CD4-positive, alpha-beta T cell treated with Interleukin-21 for 1 hour (primary cell): ENCODE measurements at places on chromosomes 12 and 14.
A peak's percentile ranks its signal among the peaks of the same experiment; 100 is the strongest.

DNA sequence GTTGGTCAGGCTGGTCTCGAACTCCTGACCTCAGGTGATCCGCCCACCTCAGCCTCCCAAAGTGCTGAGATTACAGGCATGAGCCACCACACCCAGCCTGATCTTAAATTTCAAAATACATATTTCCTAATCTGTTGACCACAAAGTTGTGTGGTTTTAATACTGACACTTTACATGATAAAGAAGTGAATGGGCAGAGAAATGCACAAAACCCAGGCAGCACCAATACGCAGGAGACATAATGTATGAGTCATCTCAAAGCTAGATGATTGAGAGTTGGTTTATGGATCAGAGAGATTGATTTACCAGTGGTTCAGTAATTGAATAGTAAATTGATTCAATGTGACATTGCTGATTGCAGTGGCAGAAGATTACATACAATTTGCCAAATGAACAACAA is 19.2 kb upstream of the PPP2R5E start:
- no peak for DNase-seq

- no peak for DNase-seq
These were observed 207.2 kb downstream of the SLC5A8 start for GRCh38 chr12:101002696-101003419.

DNA sequence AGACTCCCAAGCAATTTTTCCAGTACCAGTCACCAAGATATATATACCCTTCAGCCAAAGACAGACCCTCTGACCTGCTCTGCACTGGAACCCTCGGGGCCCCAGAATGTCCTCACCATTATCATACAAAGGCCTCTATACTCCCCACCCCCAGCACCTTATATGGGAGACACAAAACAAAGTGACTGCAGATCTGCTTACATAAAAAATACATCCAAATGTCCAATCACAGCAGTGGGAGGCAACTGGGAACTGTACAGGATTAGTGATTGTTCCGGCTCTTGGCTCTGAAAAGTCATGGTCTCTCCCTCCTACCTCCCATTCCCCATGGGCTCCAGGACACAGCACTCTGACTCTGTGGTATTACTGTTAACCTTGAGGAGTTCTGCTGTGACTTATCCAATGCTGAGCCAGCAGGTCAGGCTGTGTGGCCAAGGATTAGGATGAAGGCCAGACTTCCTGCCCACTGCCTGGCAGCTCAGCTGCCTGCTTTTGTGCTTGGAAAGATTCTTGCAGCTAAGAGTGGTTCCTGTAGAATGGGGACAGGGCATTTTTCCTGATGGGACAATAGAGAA is 13.7 kb downstream of the OXA1L start:
- no peak for DNase-seq

- no peak for DNase-seq
These were observed 10.9 kb upstream of the LGMN start for GRCh38 chr14:92759300-92759678.

- peak; percentile 48 for DNase-seq
These were observed 4.1 kb downstream of the CLEC2B start for GRCh38 chr12:9864913-9865675.

DNA sequence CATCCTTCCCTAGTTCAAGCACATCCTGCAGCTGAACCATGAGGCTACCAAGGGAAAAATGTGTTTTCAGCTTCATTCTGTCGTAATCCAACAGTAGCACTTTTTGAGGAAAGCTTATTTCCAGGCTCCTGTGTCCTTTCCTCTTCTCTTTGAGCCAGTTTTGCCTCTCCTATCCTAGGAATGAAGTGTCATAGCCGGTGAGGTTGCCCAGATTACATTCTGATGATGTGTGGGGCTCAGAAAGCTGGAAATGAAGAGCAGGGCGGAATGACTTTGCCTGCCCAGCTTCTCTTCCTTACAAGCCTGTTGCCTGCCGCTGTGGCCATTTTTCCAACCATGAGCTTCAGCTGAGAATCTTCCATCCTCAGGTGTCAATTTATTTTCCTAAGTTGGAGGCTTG is 381.8 kb downstream of the NUAK1 start:
- no peak for DNase-seq

DNA sequence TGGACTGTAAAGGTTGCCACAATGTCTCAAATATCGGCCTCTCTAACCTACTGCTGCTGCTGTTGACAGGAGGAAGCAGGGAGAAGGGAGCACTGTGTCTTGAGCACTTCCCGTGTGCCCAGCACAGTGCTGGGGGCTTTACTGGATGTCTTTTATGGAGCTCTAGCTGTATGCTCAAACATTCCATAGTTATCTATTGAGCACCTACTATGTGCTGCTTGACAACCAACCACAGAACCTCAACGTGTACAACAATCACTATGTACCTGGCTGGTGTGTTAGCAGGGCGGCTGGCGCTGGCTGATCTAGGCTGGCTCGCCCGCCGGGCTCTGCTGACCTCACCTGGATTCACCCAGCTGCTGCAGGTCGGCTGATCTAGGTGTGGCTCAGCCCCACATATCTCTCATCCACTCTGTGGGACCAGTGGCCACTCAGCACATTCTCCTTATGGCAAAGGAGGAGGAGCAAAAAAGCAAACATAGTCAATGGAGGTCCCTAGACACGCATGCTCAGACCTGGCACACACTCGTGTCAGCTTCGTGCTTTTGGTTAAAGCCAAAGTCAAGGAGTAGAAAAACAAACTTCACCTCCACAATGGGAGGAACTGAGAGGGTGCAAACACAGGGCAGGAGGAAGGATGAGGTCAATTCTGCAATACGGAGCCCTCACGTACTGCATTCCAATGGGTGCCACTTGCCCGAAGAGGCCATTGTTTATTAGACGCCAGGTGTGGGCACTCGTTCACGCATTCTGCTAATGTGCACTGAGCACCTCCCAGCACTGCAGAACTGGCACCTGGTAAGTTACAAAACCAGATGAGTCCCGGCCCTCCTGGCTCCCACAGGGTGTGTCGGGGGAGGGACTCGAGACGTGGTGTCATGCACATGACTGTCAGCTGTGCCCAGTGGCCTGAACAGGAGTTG is 147.2 kb downstream of the SCARB1 start:
- DNase-seq, result no peak

- DNase-seq, result peak; percentile 1
These were observed 977 bp downstream of the HEATR5A start for GRCh38 chr14:31419179-31419966.

DNA sequence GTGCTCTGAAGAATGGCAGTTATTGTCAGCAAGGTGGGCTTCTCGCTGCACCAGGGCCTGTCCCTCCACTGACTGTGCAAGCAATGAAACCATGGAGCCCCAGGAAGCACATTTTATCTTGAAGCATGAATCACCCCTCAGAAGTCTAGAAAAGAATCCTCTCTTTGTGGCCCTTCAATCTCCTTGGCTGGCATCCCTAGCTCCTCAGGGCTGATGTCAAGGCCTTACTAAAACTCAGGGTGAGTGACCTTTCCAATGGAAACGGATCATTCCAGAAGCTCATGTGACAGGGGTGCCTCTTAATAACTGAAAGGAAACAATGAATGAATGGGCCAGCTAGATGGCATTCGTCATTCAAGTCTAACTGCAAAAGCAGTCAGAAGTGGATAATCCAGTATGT is 22.3 kb upstream of the PLEKHH1 start:
- DNase-seq, result no peak

DNA sequence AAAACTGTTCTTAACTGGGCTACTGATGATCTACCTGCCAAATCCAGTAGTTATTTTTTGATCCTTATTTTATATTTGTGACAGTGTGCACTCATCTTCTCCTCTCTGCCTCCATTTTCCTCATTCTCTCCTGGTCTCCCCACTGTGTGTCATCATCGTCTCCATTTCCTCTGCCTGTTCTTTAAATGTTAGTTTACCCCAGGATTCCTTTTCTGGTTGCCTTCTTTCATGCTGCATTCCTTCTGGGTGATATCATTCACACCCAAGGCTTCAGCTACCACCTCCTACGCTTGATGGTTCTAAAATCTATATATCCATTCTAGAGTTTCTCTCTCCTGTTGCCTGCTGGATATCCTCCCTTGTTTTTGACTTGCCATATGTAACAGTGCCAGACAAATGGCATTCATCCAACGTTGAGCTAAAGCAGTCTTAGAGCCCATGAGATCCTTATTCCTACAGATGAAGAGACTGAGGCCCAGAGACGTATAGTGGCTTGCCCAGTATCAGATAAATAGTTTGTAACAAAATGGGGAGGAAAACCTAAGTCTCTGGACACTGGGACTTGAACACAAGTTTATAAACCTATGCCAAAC is 109.5 kb downstream of the DIP2B start:
- DNase-seq, result no peak

- DNase-seq, result no peak
These were observed 767 bp upstream of the CCNT1 start for GRCh38 chr12:48717252-48717695.

GRCh38 chr14:97704316-97704885 is 907.2 kb downstream of the VRK1 start:
- DNase-seq, result no peak

DNA sequence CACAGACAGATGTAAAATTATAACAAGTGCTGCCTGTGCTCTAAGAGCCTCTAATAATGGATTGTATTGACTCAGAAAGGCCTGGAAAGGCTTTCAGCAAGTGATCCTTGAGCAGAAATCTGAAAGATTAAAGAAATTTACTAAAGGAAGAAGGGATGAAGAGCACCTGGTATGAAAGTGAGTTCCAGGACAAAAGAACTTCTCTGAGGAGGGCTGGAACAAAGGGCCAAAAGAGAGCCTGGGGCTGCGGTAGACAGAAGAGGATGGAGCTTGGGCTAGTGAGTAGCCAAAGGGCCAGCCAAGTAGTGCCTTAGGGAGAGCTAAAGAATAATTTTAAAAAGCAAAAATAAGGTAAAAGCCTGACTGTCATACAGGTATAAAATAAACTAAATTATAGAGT is 44.0 kb downstream of the BCAT1 start:
- DNase-seq, result no peak

DNA sequence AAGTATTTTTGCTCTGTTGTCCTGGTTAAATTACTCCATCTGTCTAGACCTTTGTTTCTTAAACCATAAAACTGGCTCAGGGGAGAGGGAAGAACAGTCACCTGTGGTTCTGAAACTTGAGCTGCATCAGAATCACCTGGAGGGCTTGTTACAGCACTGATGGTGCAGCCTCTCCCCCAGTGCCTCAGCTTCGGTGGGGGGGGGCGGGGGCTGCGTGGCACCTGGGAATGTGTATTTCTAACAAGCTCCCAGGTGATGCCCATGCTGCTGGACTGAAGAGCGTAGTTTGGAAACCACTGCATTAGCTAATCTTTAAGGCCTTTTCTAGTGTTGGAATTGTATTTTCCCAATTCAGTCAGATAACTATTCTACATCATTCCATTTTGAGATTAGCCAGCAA is 42.7 kb downstream of the GPHB5 start:
- DNase-seq, result no peak

- no peak for DNase-seq
These were observed 488.8 kb downstream of the ETNK1 start for GRCh38 chr12:23113781-23114180.

DNA sequence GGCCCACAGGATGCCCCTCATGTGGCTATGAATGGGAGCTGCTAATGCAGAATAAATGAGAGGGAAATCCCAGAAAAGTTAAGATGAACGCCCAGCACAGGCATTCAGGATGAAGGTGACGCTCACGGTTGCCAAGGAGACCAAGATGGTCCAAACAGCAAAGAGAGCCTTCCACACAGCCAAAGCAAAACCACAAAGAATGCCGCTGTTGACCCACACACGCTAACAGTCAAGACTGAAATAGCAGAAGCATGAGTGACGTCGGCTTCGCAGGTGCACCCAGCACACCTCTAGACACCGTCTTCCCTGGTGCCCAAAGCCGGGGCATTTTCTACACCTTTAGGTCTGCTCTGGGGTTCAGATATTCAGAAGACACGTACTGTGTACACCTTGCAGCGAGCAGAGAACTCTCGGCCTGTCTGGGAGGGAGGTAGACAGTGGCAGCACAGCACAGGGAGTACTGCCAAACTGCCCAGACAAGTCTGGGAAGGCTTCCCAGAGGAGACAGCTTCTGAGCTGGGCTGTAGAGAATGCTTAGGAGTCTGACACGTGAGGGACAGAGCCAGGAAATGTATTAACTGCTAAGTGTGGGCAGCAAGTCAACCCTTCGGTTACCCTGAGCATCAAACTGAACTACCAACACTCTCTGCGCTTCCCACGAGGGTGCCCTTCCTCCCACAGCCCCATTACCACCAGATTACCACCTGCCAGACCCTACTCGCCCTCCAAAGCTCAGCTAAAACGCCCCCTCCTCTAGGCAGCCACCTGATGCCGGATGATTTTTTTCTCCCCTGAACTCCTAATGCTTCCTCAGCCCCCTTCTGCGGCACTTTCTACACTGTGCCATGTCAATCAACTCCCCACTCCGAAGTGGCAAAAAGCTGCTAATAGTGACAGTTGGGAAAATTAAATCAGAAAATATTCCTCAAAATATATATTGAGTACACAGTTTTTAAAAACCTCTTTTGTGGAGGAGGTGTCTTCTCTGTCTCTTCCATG is 50.1 kb downstream of the CCDC88C start:
- peak; percentile 89 for DNase-seq

- DNase-seq, result no peak
These were observed 121.2 kb downstream of the GPR135 start for GRCh38 chr14:59344016-59344415.

DNA sequence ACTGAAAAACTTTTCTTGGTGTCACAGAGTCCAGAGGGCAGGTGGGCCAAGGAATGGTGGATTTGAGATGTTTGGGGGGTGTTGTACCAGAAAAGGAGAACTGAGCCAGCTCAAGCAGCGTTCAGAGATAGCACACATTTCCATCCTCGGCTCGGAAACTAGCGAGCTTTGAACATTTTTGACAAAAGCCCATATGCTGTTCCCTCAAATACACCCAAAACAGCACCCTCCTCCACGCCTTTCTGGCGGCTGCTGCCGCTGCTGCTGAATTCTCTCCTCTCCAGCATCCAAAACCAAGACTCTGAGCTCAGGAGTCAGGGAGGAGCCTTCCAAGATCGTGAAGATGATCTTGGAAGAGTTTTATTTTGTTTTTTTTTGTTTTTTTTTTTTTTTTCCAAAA is 961 bp downstream of the SRRM4 start:
- DNase-seq, result no peak

GRCh38 chr14:76678244-76678800 is 82.9 kb upstream of the VASH1 start:
- no peak for DNase-seq

- DNase-seq, result no peak
These were observed 31.4 kb downstream of the MAP1LC3B2 start for GRCh38 chr12:116590561-116590960.

DNA sequence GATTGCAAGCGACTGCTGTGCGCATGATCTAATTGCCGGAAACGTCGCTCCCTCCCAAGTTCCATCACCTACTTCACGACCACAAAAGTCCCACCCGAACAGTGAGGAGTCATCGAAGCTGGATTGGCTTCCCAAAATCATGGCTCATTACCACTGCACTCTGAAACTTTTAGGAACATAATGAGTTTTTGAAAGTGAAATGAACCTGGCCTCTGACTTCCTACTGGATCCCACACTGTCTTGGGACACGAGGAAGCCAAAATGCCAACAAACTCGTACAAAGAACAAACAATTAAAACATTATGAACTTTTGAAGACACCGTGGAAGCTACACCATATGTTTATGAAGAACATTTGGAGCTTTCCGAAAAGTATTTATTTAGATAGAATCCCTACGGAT is 334.8 kb upstream of the TMPO start:
- DNase-seq, result no peak

- DNase-seq, result no peak
These were observed 78.8 kb downstream of the PAPOLA start for GRCh38 chr14:96581026-96581425.
